ENCODE measurements at places on chromosomes 7 and 10. TPM values are rescaled to one million over a fixed set of nuclear protein-coding genes. Genes with fewer than 3 reads are reported as not detected.

GRCh38 chr7:130896898-130897514, 163.0 kb upstream of the KLF14 start:
- peak; percentile 82 for DNase-seq
- H3K4me1 ChIP-seq = peaks cover 76% of the 10 kb centered on the region
- H3K4me3 ChIP-seq = no peak overlapping the region
- H3K27ac ChIP-seq = no peak overlapping the region
- H3K36me3 ChIP-seq = peaks cover 77% of the 10 kb centered on the region

GRID2IP gene
- total RNA-seq = 0.39 TPM

DNA sequence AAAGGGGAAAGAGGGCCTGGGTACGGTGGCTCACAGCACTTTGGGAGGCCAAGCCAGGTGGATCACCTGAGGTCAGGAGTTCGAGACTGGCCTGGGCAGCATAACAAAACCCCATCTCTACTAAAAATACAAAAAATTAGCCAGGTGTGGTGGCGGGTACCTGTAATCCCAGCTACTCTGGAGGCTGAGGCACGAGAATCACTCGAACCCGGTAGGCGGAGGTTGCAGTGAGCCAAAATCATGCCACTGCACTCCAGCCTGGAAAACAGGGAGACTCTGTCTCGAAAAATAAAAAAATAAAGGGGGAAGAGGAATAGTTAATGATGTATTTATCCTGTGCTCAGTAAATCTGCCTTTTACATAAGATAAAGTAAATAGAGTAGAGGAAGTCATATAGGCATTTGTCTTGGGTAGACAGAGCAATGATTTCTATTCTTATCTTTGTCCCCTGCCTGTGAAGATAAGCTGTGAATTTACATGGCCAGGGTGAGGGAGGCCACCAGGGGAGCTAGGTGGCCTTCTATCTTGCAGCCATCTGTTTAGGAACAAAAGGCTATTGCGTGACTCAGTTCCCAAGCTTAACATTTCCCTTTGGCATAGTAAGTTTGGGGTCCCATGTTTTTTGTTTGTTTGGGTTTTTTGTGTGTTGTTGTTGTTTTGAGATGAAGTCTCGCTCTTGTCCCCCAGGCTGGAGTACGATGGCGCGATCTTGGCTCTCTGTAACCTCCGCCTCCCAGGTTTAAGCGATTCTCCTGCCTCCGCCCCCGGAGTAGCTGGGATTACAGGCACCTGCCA, 73.2 kb upstream of the GTF2I start:
- no peaks in the 10 kb centered on the region for H3K27me3 ChIP-seq
- H3K27ac ChIP-seq = no peak overlapping the region
- no peak for DNase-seq
- H3K4me3 ChIP-seq = no peak overlapping the region

DNA sequence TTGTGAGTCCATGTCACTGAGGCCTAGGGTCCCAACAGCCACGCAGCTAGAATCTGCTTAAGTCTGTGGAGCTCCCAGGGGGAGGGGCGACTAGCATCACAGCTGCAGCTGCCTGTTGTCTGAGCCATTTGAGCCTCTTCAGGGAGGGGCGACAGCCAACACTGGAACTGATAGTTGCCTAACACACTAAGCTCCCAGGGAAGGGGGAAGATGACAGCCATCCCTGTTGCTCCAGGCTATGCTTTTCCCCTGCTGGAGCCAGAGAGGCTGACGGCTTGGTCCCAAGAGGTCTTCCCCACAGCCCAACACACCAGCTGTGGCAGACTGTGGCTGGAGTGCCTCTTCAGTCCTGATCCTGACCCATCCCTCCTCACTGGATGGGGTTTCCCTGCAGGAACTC, 817.5 kb downstream of the NXPH1 start:
- no peaks in the 10 kb centered on the region for H3K27me3 ChIP-seq
- no peak overlapping the region for H3K4me3 ChIP-seq
- no peak for DNase-seq
- H3K36me3 ChIP-seq = no peaks in the 10 kb centered on the region
- H3K27ac ChIP-seq = no peak overlapping the region

DNA sequence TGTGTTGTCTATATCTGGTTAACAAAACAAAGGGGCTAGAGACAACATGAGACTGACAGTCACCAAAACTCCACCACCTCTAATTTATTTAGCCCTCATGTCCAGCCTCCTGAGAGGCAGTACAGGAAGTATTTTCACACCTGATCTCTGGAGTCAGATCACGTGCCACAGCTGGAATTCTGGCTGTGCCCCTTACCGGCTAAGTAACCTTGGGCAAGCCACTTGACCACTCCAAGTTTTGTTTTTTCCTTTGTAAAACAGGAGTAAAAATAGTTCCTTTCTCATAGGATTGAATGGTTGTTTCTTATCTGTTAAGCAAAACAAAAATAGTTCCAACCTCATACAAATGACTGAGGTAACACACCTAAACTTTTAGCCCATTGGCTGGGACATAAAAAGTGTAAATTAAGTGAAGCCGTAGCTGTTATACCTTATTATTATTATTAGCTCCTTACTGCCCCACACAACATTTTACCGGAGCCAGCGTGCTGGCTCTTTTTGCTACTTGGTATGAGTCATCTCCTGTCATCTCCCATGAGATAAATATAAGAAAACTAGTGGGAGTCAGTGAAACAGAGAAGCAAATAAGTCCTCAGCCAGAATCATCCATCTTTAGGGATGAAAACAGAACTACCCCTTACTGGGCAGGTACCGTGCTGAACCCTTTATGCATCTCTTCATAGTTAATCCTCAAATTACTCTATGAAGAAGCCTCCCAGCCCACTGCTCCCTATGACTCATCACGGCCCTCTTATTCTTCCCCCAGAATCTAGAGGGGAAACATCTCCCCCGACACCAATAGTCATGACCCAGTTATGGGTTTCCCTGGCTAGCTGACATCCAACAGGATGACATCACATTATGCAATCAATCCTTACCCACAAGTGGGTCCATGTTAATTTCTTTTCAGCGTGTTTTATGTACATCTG, 44.9 kb downstream of the PPP1R3C start:
- no peak overlapping the region for H3K4me3 ChIP-seq
- peaks cover 12% of the 10 kb centered on the region for H3K27me3 ChIP-seq
- H3K4me1 ChIP-seq = no peaks in the 10 kb centered on the region
- H3K36me3 ChIP-seq = no peaks in the 10 kb centered on the region
- no peak for DNase-seq
- H3K27ac ChIP-seq = no peak overlapping the region

RAMP3 gene
- total RNA-seq = not detected

- H3K4me1 ChIP-seq = peaks cover 12% of the 10 kb centered on the region
- peaks cover 20% of the 10 kb centered on the region for H3K27me3 ChIP-seq
- H3K36me3 ChIP-seq = no peaks in the 10 kb centered on the region
- H3K4me3 ChIP-seq = no peak overlapping the region
- H3K27ac ChIP-seq = no peak overlapping the region
- no peak for DNase-seq
These were observed 4.6 kb downstream of the CHST3 start for GRCh38 chr10:71968553-71969474.

NEUROD6 gene
- not detected for total RNA-seq

DNA sequence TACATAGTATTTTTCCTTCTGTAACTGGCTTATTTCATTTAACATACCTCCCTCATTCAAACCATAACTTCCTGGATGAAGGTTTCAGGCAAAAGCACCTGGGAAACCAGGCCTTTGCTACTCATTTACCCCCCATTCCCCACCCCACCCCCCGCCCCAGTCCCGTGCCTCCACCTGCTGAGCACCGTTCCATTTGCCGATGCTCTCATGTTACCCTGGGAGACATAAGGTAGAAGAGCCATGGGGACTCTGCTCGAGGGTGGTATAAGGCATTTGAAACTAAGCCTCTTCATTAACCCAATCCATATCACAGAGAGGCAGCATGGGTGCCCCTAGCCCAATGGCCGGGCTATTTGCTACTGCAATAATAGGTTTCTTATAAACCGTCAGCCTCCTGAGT, 22.2 kb upstream of the MCM10 start:
- H3K4me3 ChIP-seq = no peak overlapping the region
- H3K27me3 ChIP-seq = no peaks in the 10 kb centered on the region
- H3K36me3 ChIP-seq = peaks cover 81% of the 10 kb centered on the region
- H3K4me1 ChIP-seq = no peaks in the 10 kb centered on the region
- H3K27ac ChIP-seq = no peak overlapping the region

EBF3 gene
- not detected for total RNA-seq

CYP2E1 gene
- total RNA-seq = 1.6 TPM

GRCh38 chr10:71745664-71746250, 26.2 kb upstream of the C10orf105 start:
- peaks cover 14% of the 10 kb centered on the region for H3K36me3 ChIP-seq
- no peaks in the 10 kb centered on the region for H3K27me3 ChIP-seq
- peaks cover 100% of the 10 kb centered on the region for H3K4me1 ChIP-seq

TMEM176A gene
- total RNA-seq = not detected

DNA sequence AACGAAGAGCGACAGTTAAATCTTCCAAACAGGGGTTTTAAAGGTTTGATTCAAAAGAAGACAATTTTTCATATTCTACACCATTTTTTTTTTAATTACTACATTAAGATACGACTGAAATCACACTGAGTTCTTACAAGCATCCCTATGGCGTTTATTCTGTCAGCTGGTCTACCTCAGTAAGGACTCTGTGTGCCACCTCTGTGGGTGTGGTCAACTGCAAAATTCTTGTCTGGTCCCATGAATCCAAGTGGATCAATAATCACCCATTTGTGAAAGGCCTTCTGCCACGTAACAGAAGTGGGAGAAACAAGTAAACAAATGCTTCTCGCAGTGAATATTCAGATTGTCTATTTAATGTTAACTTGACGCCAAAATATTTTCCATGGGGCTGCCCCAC, 104.1 kb downstream of the GRB10 start:
- H3K4me1 ChIP-seq = no peaks in the 10 kb centered on the region
- H3K4me3 ChIP-seq = no peak overlapping the region
- no peaks in the 10 kb centered on the region for H3K27me3 ChIP-seq
- H3K36me3 ChIP-seq = no peaks in the 10 kb centered on the region

SEMA3C gene
- 0.08 TPM for total RNA-seq

- H3K27ac ChIP-seq = no peak overlapping the region
- no peak for DNase-seq
- no peak overlapping the region for H3K4me3 ChIP-seq
- no peaks in the 10 kb centered on the region for H3K4me1 ChIP-seq
- H3K36me3 ChIP-seq = no peaks in the 10 kb centered on the region
These were observed 325.1 kb upstream of the PLXDC2 start for GRCh38 chr10:19491166-19491565.

- no peak for DNase-seq
- no peak overlapping the region for H3K4me3 ChIP-seq
- H3K36me3 ChIP-seq = no peaks in the 10 kb centered on the region
- no peaks in the 10 kb centered on the region for H3K27me3 ChIP-seq
- H3K4me1 ChIP-seq = no peaks in the 10 kb centered on the region
These were observed 94.2 kb upstream of the CXCL12 start for GRCh38 chr10:44478876-44479705.

GRCh38 chr7:102004229-102004628, 186.8 kb downstream of the CUX1 start:
- H3K27ac ChIP-seq = no peak overlapping the region
- no peak for DNase-seq
- H3K4me3 ChIP-seq = no peak overlapping the region
- H3K36me3 ChIP-seq = no peaks in the 10 kb centered on the region
- H3K4me1 ChIP-seq = no peaks in the 10 kb centered on the region
- H3K27me3 ChIP-seq = no peaks in the 10 kb centered on the region

CREB3L2 gene
- total RNA-seq = 12.9 TPM

GRCh38 chr10:69644658-69645295, 14.7 kb downstream of the FAM241B start:
- no peak overlapping the region for H3K27ac ChIP-seq
- no peaks in the 10 kb centered on the region for H3K36me3 ChIP-seq
- no peak overlapping the region for H3K4me3 ChIP-seq
- DNase-seq = peak; percentile 44
- H3K4me1 ChIP-seq = no peaks in the 10 kb centered on the region

NXPH1 gene
- total RNA-seq = not detected

HTR7 gene
- 0.08 TPM for total RNA-seq

- H3K4me3 ChIP-seq = no peak overlapping the region
- no peak overlapping the region for H3K27ac ChIP-seq
- peaks cover 23% of the 10 kb centered on the region for H3K27me3 ChIP-seq
- H3K36me3 ChIP-seq = no peaks in the 10 kb centered on the region
- no peaks in the 10 kb centered on the region for H3K4me1 ChIP-seq
- DNase-seq = no peak
These were observed 63.1 kb downstream of the PYROXD2 start for GRCh38 chr10:98351831-98352402.

GRCh38 chr10:23558361-23558799, 119.5 kb downstream of the OTUD1 start:
- DNase-seq = no peak
- no peaks in the 10 kb centered on the region for H3K4me1 ChIP-seq
- no peak overlapping the region for H3K27ac ChIP-seq
- no peaks in the 10 kb centered on the region for H3K36me3 ChIP-seq
- no peak overlapping the region for H3K4me3 ChIP-seq
- no peaks in the 10 kb centered on the region for H3K27me3 ChIP-seq

- H3K4me3 ChIP-seq = no peak overlapping the region
- H3K27ac ChIP-seq = no peak overlapping the region
- peaks cover 6% of the 10 kb centered on the region for H3K4me1 ChIP-seq
These were observed 18.0 kb downstream of the RNLS start for GRCh38 chr10:88565072-88565471.

GRCh38 chr7:48924433-48924832, at the start of gene CDC14C:
Gene CDC14C, plus strand, starts transcription at chr7:48924547. Its CDS starts 126 bp downstream, at chr7:48924673.
- H3K4me1 ChIP-seq = no peaks in the 10 kb centered on the region
- H3K27me3 ChIP-seq = no peaks in the 10 kb centered on the region
- H3K27ac ChIP-seq = no peak within 1 kb of the TSS
- DNase-seq = no peak
- H3K36me3 ChIP-seq = no peaks in the 10 kb centered on the region

SFRP4 gene
- not detected for total RNA-seq

GRCh38 chr10:101839416-101840063, 4.1 kb downstream of the KCNIP2 start:
- peak overlapping the region; percentile 41 for H3K4me3 ChIP-seq
- peak; percentile 27 for DNase-seq
- no peaks in the 10 kb centered on the region for H3K36me3 ChIP-seq

DNA sequence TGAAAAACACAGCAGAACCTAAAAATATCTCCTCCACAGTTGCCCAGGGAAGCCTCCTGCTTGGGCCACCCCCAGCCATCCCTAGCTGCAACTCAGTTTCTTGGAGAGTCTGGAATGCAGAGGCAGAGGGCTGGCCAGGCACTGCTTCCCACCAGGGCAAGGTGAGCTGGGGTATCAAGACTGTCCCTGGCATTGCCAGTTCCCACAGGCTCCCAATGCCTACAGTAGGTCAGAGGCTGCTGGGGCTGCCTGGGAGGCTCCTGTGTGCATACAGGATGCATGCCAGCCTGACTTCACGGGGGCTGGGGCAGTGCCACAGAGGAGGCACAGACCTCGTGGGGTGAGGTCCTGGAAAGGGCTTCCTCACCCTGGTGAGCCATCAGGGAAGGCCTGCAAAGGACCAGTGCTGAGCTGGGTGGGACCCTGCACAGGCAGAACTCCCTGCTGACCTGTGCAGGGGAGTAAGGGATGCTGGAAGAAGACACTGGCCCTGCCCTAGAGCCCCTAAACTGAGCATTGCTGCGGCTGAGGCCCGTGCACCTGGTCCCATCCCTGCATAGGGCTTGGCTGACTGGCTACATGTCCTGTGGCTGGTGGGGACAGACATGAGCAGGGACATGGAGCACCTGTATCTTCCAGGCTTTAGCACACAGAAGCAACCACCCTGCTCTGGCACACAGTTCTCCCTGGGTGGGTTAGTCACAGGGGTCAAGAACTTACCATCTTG, 121.9 kb upstream of the RET start:
- peaks cover 3% of the 10 kb centered on the region for H3K27me3 ChIP-seq
- DNase-seq = no peak
- H3K4me1 ChIP-seq = no peaks in the 10 kb centered on the region
- H3K36me3 ChIP-seq = no peaks in the 10 kb centered on the region

BLNK gene
- total RNA-seq = not detected

Measured in CD4-positive, alpha-beta T cell (primary cell).